GOT3 (cell line): ENCODE measurements at places on chromosomes 7 and 10.

GRCh38 chr7:14258441-14258840, 269.0 kb upstream of the ETV1 start:
- no peak for DNase-seq

GRCh38 chr7:22612776-22613175, 112.8 kb upstream of the STEAP1B start:
- no peak for DNase-seq

DNA sequence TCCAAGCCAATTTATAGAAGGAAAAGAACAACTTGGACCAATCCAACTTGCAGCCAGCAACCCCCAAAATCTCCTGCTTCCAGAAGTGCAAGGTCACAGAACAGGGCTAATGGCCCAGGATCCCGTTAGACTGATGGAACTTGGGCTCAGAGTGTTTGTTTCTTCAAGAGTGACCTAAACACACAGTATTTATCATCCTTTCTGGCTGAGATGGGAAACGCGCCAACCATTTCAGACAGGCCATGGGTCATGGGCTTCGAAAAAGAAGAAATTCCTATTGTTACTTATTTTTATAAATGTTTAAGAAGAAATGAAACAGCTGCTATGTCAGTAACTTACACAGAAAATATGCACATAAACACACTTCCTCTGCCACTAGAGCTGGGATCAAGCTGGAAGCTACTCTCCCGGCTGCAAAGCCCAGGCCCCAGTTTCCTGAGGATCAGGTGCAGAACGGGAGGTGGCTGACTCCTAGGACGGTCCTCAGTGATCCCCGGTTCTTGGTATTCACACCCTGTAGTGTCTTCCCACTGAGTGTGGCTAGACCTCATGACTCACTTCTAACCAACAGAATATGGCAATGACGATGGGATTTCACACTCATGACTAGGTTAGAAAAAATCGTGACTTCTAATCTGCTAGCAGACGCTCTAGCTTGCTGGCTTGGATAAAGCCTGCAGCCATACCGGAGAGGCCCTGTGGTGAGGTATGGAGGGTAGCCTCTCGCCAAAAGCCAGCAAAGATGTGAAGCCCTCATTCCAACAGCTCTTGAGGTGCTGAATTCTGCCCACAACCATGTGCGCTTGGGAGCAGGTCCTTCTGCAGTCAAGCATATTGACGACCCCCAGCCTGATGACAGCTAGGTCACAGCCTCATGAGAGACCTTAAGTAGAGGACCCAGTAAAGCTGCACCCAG, 60.2 kb downstream of the CHST15 start:
- no peak for DNase-seq

GRCh38 chr10:100349087-100349486, 2.1 kb downstream of the SCD start:
- DNase-seq: no peak

GRCh38 chr7:1242256-1242605, 9.6 kb downstream of the UNCX start:
- no peak for DNase-seq

DNA sequence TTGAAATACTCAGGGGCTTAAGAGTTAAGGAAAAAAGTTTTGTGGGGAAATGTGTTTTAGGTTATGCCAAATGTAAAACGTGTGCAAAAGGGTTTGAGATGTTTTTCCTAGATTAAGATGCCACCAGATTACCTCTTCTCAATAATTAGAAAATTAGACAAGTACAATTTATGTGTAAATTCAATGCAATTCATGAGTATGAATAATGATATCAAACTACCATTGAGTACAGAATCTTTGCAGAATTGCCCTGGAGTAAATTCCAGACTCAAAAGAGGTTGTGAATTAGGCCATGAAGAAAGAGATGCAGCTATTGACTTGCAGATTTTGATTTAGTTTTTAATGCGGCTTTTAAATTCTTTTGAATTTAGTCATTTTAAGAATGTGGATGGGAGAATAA, 159.4 kb upstream of the INHBA start:
- DNase-seq: no peak

- no peak for DNase-seq
Measured at GRCh38 chr10:114370966-114371365, 33.3 kb downstream of the AFAP1L2 start.

DNA sequence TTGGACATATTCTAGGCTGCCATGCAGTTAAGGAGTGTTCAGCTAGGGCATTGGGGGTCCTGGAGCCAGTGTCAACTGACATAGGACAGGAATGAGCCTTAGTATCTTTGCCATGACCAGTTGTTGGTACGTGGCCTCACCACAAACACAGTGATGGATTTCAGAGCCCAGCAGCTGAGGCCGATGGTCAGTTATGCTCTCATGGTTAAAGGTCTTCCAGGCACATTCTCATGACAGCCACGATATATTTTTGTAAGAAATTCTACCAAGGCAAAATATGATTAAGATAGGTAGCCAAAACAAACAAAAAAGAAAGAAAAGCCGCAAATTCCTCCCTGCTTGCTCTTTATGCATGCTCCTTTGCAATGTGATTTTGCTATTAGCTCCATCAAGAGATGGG, 47.8 kb downstream of the CDHR3 start:
- DNase-seq: no peak

DNA sequence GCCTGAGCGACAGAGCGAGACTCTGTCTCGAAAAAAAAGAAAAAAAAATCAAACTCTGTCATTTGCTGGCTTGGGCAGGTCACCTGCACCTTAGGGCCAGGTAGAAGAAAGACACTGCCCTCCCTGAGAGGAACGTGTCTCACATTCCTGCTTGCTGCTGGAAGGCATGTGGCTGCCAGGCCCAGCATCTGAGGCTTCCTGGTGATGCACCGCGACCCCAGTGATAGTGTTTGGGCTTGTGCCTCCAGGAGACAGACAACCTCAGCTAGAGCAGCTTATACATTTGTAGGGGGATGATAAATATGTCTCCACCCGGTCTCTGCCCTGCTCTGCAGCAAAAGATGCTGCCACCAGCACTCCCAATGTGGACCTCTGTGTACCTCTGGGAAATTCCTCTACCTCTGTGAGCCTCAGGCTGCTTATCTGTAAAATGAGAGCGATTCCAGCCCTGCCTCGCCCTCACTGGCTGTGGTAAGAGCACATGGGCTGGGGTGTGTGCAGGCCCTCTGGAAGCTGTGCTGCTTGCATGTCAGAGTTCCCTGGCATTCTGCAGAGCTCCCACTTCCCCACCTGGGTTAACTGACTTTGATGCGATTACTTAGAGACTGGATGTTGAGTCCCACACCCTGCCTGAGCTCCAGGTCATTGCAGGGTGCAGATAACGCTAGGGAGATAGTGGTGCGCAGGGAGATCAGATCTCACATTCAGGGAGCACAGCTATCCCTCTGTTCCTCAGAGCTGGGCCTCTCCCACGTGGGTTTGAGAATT, 19.9 kb downstream of the SLC29A3 start:
- no peak for DNase-seq

- DNase-seq: no peak
Measured at GRCh38 chr10:32956365-32957197, 1.4 kb downstream of the ITGB1 start.

GRCh38 chr10:74223755-74224529, 72.9 kb downstream of the ADK start:
- DNase-seq: no peak

- no peak for DNase-seq
Measured at GRCh38 chr7:36010656-36011587, 142.1 kb upstream of the EEPD1 start.

DNA sequence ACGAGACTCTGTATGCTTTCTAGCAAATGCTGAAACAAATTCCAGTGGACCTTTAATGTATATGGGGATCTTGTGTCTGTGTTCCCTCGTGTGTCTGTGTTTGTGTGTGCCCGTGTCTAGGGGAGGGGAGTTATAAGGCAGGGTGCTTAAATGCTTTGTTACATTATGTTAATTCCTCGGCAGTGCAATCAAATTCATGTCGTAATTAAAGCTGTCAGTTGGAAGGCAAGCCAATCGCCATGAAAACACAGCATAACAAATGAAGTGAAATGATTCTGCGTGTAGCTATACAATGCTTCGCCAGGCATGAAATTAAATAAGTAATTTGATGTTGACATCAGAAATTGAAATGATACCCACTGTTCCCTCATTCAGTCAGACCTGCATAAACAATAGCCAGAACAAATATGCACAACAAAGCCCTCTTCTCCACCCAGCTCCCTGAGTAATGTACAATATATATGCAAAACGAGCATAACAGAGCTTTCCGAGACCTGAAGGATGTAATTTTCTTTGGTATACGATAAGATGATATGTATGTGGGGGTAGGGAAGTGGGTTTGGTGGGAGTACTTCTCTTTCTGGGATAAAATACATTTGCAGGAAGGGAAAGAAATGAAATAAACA, 534.1 kb downstream of the AUTS2 start:
- DNase-seq: no peak

GRCh38 chr7:23105644-23106056, at the start of gene KLHL7:
Gene KLHL7, plus strand, starts transcription at chr7:23105785. Its CDS starts 242 bp downstream, at chr7:23106027.
- DNase-seq: peak; percentile 68

- no peak for DNase-seq
Measured at GRCh38 chr10:115033898-115034297, 59.3 kb upstream of the ATRNL1 start.

DNA sequence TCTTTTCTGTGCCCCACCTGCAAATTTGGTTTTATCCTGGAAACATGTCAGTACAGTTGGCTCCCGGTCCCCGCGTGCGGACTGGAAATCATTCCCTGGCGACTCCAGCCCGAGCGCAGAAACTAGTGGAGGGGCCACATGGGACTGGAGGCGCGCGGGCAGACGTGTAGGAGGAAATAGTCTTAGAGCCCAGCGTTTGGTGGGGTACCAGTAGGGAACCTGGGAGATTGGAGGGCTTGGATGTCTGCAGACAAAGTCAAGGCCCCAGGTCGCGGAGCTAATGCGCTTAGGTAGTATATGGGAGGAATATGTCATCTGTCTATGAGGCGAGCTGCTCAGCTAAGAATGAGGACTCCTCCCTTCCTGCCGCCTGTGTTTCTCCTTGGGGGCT, 1.3 kb downstream of the GALNT17 start:
- no peak for DNase-seq

- DNase-seq: no peak
Measured at GRCh38 chr10:88820748-88821401, 18.3 kb downstream of the LIPM start.

GRCh38 chr10:90984898-90985297, 64.0 kb upstream of the ANKRD1 start:
- no peak for DNase-seq

DNA sequence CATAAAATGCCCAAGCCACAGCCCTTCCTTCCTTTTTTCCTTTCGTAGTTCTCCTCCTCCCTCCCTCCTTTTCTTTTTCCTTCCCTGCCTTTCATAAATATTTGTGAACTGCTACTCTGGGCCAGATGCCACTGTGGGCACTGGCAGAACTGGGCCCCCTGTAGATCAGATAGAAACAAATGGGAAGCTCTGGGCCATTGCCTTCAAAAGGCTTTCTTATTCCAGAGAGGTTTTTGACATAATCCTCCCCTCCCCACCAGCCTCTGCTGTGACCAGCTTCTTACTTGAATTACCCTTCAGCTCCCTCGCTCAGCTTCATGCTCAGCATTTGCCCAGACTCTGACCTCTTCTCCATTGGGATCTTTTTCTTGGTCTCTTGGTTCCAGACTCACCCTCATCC, 886.8 kb downstream of the LRMDA start:
- no peak for DNase-seq

DNA sequence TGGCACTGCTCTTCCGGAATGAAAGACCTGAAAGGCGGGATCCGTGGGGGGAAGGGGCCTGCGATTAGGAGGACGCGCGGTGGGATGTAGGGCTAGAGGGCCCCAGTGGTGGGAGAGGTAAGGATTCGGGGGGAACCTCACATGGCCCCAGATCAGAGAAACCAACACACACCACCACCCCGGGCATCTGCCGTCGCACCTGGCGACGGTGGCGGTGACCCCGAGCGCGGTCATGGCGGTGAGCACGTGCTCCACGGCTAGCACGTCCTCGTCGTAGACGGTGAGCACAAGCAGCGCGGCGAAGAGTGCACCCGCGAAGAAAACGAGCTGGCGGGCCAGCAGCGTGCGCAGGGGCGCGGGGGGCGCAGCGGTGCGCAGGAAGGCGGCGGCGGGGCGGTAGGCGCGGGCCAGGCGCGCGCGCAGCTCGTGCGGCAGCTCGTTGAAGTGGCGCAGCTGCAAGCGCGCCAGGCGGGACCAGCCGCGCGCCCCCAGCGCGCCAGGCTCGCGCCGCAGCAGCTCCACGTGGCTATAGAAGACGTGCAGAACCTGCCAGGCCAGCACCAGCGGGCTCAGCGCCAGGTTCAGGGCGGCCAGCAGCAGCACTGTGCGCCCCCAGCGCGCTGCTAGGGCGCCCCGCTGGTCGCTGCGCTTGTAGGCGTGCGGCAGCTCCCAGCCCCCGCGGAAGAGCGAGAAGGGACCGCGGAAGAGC, 5.7 kb downstream of the ATG9B start:
- no peak for DNase-seq

DNA sequence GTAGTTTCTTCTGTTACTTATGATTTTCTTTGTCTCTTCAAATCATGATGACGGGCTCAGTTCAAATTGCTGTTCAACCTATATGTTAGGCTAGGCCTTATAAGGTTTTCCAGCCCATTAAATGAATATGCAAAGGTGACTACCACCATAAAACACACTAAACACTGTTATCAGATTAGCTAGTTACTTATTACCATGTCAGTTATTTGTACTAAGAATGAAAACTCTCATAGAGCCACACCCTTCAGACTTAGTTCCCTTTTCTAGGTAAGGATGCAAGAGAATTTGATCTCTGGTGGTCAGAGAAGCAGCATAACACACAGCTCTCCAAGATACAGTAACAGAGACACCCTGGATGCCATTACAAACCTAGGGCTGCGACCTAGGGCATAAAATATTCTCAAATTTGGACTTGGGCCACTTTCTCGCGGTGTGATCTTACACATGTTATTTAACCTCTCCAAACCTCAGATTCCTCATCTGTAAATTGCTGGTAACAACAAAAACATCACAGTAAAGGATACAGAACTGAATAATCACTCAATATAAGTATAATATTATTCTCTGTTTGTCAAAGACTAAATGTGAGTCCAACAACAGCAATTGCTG, 35.6 kb downstream of the ANKMY2 start:
- no peak for DNase-seq

- DNase-seq: no peak
Measured at GRCh38 chr10:130232166-130233034, 96.2 kb downstream of the GLRX3 start.

- no peak for DNase-seq
Measured at GRCh38 chr10:91036807-91037411, 116.0 kb upstream of the ANKRD1 start.

- DNase-seq: no peak
Measured at GRCh38 chr10:108422286-108422685, 1257.8 kb upstream of the SORCS1 start.

DNA sequence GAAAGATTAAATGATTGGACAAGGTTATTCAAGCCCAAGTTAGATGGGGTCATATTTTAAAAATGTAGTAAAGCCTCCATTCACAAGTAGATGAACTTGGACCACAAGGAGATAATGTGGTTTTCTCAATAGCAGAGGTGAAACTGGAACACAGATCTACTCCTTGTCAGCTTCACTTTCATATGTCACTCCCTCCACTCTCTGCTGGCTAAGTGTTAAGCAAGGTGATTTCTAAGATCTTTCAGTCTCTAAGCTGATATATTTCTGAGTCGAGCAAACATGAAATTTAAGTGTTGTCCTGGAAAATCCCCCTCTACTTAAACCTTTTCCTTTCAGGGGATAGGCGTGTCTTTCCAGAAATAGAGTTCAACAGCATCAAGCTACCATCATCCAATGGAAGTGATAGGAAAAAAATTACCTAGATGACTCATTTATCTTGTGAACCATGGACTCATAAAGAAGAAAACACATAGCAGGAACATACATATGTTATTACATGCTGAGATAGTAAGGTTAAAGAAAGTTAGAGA, 275.0 kb downstream of the PTEN start:
- no peak for DNase-seq
